Activated naive CD4-positive, alpha-beta T cell (primary cell): ENCODE measurements at places on chromosomes 6 and 20.

GRCh38 chr6:33091957-33092356 lies 16.2 kb downstream of the HLA-DPB1 start:
- DNase-seq = peak; percentile 3

DNA sequence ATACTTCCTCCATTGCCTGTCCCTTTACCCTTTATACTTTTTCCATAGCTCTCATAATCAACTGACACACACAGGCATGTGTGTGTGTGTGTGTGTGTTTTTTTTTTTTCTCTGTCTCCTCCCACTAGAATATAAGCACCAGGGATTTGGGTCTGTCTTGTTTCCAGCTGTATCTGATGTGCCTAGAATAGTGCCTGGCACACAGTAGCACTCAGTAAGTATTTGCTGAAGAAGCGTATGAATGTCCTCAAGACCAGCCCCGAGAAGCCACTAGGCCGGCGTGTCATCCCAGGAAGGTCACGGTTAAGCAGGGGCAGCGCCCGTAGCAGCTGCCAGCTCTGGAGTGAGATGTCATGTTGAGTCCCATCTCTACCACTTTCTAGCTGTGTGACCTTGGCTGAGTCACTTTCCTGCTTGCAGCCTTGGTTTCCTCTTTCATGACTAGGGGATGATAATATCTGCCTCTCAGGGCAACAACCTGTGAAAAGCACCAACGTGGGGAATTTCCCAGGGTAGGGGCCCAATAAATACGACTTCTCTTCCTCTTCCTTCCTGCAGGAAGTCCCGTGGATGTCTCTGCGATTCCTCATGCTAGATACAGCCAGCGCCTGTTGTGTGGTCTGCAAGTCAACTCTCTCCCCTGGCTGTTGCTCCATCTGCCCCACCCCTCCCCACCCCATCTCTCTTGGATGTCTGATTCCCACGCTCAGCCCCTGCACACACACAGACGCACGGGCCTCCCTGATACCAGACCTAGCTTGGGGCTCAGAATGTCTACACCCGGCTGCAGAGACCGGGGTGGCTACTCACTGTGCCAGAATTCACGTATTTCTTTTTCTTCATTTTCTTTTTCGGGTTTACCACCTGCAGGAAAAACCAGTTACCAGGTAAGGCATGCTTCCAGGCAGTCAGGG lies 58.1 kb downstream of the RAB44 start:
- DNase-seq = no peak

- no peak for DNase-seq
These were observed 37.4 kb downstream of the IL22RA2 start for GRCh38 chr6:137136065-137136464.

DNA sequence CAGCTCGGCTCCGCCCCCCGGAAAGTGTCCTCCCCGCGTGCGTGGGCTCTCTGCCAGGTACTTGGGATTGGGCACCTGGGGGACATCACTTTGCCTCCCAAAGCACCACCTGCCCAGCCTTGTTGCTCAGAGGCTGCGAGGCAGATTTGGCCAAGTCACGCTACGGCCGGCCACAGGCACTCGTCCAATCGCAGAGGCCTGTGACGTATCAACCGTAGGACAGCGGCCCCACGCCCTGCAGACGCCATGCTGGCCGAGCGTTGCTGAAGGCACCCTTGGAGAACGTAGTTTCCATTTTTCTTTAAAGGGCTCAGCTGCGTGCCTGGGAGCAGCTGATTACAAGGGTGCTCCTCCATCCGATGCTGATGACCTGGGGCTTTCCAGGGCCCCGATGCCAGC lies 3.1 kb downstream of the NTSR1 start:
- no peak for DNase-seq

GRCh38 chr20:16476032-16476431 lies 97.2 kb downstream of the KIF16B start:
- no peak for DNase-seq

- no peak for DNase-seq
These were observed 9.0 kb upstream of the AFDN start for GRCh38 chr6:167817729-167818128.

DNA sequence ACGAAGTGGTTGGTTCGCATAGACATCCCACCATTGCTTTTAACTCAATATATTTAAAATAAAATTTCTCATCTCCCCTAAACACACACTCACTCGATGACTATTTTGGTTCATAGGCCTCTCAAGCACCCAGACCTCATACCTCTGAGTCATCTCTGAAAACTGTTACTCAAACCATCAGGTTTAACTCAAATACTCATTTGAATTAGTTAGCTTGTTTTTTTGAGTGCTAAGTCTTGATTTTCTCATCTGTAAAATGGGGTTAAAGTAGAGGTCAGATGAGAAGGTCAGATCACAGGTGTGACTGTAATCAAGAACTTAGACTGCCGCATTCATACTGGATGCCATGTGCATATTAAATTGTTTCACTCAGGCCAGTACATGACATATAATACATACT lies 243.9 kb upstream of the TENT5A start:
- no peak for DNase-seq

GRCh38 chr6:31197559-31198305 lies 27.2 kb upstream of the POU5F1 start:
- peak; percentile 91 for DNase-seq

DNA sequence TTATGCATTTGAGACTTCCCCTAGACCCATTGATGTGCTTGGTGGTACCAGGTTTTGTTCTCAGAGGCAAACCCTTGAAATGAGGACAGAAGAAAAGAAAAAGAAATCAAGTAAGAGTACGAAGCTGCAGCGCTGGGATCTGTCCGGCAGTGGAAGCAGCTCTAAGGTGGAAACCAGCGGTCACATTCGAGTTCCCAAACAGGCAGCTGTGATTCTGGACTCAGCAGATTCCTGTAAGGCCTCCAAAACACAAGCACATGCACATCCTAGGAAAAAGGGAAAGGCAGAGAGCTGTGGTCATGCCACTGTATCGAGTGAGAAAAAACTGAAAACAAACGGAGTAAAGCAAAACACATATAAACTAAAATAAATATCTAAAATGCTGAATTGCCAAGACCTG lies 4.5 kb downstream of the FAM217B start:
- DNase-seq = no peak

GRCh38 chr6:111845441-111845871 lies 27.8 kb downstream of the FYN start:
- DNase-seq = no peak
